ENCODE measurements at places on chromosomes 13 and 19.

- no peak for DNase-seq
Measured at GRCh38 chr19:43581467-43581866, 5.9 kb downstream of the PINLYP start.

DNA sequence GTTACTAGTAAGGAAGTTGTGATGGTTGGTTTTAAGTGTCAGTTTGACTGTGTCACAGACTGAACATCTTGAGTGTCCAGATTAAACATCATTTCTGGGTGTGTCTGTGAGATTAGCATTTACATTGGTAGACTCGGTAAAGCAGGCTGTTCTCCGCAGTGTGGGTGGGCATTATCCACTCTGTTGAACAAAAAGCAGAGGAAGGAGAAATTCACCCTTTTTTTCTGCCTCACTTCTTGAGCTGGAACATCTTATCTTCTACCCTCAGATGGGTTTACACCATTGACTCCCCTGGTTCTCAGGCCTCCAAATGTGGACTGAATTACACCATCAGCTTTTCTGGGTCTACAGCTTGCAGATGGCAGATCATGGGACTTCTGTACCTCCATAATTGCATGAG lies 63.7 kb upstream of the ZDHHC20 start:
- no peak for DNase-seq

DNA sequence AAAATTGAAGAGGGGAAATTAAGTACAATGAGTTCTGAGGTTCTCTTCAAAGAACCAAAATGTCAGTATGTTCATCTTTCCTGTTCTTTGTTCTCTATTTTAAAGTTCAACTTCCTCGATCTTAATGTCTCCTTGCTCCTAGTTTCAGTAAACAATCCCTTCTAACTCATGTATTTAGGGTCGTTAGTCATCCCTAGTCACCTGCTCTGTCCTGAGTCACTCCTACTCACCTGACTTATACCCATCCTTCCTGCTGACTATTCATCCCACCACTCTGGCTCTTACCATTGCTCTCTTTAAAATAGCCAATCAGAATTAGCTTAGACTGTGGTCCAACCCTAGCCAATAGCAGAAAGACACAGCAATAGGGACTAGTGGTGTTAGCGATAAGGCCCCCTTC lies 24.3 kb downstream of the ZNF90 start:
- no peak for DNase-seq

- no peak for DNase-seq
Measured at GRCh38 chr13:30289533-30289932, 17.8 kb downstream of the KATNAL1 start.

DNA sequence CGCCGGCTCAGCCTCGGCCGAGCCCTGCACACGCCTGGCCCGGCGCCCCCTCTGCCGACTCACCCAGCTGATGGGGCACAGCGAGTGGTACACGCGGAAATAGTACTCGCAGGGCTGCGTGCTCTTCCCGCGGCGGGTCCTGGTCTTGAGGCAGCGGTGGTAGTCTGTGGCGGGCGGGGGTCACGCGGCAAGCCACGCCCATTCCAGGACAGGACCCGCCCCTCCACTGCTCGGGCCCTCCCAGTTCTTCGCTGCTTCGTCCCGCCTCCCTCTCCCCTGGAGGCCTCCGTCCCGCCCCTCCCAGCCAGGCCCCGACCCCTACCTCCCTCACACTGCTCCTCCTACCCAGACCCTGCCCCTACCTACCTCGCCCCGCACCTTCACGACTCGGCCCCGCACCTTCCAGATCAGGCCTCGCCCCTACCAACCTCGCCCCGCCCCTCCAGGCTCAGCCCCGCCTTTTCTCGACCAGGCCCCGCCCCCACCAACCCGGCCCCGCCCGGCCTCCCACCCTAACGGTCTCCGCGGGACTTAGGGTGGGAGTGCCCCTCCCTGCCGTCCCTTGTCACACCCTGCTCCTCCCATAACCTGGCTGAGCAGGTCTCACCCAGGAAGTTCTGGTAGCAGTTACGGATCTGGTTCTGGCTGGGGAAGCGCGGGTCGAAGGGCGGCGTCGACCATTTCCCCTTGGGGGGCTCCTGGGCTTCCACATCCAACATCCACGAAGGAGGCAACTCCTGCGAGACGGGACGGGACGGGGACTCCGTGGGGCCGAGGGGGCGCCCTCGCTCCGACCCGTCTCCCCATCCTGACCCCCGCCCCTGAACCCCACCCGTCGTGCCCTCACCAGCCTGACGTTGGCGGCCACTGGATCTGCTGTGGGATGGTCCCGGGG lies 469 bp downstream of the COX6B2 start:
- DNase-seq, result peak; percentile 48

DNA sequence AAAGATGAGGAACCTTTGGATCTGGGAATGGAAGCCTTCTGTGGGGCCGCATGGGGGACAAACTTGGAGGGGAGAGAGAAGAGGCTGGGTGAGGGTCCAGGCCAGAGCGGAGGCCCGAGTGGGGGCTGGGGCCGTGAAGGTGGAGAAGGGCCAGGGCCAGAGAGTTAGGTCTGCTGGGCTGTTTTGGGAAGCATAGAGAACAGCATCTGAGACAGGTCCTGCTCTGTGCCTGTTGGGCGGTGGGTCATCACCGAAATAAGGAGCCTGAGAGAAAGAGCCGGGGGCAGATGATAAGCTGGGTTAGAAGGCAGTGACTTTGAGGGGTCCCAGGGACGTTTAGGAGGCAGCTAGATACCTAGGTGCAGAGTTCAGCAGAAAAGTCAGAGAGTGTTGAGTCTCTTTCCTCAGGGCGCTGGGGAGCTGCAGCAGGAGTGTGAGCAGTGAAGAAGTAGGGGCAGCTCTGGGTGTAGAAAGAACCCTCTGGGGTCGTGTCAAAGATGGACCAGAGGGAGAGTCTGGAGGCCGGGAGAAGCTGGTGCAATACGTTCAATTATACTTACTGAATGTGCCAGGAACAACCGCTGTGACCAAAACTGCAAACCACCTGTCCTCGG lies 2.7 kb downstream of the SPACA6 start:
- DNase-seq, result no peak
